HS-5 (cell line): ENCODE measurements at places on chromosomes 4 and X.
A peak's percentile ranks its signal among the peaks of the same experiment; 100 is the strongest.

- no peak for DNase-seq
These were observed 43.6 kb downstream of the TMEM131L start for GRCh38 chr4:153509724-153510123.

DNA sequence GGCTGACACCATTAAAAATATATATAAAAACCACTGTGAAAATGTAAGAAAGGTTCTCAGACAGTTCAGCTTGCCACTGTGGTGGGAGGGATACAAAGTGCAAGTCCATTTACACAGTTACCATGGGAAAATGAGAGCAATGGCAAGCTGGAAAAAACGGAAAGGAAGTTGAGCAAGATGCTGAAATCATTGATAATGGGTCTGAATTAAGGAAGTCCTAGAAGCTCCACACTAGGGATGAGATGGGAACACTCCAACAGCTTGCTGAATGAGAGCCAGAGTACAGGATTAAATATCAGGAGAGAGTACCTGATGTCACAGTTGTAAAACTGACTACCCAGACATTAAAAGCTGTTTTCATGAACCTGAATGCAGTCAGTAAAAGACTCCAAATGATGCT is 218.6 kb downstream of the PRDM5 start:
- DNase-seq: no peak

GRCh38 chr4:8478801-8479744 is 38.5 kb downstream of the TRMT44 start:
- no peak for DNase-seq

DNA sequence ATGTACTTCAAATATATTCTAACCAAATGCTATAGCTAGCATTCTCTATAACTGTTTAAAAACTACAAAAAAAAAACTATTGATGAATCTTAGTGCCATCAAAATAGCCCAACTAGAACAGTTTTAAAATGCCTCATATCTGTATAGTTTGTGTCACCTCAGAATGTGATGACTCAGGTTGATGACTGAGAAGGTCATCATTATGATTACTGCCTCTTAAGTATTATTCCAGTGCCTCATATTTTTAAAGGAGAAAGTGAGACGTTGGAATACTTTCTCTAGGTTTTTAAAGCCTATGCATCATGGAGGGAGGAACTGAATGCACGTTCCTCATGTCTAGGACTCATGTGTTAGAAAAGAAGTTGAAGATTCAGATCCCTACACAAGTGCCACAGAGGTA is 88.2 kb downstream of the TMA16 start:
- peak; percentile 15 for DNase-seq

DNA sequence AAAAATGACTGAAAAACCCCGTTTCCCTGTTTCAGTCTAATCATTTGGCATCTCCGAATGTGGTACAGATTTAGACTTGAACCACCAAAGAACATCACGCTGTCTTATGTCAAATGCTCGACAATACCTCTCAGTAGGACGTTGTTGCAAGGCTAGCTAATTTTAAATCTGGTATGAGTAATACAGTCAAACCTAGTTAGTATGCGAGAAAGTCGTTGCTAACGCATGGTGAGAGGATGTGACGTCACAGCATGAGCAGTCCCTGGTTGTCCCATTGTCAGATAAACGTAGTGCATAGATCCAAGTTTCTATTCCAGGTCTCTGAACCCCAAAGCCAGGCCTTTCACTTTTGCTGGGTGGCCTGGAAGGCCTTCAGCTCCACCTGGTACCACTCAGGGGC is 44.7 kb downstream of the SETD7 start:
- no peak for DNase-seq

GRCh38 chrX:32448945-32449344 is 762.4 kb downstream of the DMD start:
- no peak for DNase-seq

DNA sequence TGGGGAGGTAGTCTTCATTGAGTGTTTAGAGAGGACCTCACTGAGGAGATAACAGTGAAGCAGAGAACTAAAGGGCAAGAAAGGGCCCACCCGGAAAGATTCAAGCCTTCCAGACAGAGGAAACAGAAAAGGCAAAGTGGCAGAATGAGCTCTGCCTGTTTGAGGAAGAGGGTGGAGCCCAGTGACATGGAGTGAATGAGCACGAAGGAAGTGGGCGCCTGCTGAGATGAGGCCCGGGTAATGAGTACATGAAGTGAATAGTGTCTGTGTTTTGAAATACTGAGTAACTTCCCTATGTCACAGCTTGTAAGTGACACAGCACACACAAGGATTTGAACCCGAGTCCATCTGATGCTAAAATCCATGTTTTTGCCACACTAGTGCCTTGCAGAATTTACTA is 32.5 kb upstream of the TLR2 start:
- DNase-seq: no peak

- DNase-seq: no peak
These were observed 58.6 kb downstream of the FUNDC1 start for GRCh38 chrX:44483965-44484606.

GRCh38 chr4:77959566-77960338 is 97.1 kb downstream of the MRPL1 start:
- no peak for DNase-seq

- DNase-seq: no peak
These were observed 40.0 kb downstream of the DHX15 start for GRCh38 chr4:24544208-24544988.

GRCh38 chr4:137819964-137820383 is 287.7 kb upstream of the PCDH18 start:
- DNase-seq: peak; percentile 6

- DNase-seq: no peak
These were observed 99.5 kb downstream of the CPE start for GRCh38 chr4:165478260-165478659.

GRCh38 chrX:153746359-153746758 is 17.7 kb upstream of the PLXNB3 start:
- DNase-seq: no peak

DNA sequence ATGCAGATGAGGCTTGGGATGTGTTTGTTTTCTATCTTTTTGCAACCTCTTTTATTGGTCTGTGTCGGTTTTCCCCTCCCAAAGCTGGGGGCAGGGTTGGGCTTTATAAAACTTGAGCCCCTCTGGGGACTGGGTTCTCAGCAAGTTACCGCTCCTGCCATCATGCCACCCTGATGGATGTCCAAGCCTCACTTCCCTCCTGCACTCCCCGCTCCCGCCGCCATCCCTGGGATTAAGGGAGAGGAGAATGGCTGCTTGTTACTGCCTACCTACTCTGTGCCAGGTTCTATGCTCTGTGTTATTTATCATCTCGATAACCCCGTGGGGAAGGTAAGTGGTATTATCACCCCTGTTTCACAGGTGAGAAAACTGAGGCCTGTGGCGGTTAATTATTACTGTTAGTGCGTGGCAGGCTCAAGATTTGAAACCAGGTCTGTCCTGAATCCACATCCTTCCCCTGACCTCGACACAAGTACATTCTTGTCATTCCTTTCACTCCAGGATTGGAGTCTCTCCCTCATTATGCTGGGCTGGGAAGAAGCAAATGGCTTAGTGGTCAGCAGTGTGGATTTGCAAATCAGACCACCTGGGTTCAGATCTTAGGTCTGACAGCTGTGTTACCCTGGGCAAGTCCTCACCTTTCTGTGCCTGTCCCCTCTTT is 4.5 kb downstream of the UBA1 start:
- DNase-seq: no peak

GRCh38 chr4:10403633-10404445 is 53.4 kb downstream of the ZNF518B start:
- peak; percentile 10 for DNase-seq

GRCh38 chr4:77801260-77801608 is 17.9 kb downstream of the CNOT6L start:
- no peak for DNase-seq

DNA sequence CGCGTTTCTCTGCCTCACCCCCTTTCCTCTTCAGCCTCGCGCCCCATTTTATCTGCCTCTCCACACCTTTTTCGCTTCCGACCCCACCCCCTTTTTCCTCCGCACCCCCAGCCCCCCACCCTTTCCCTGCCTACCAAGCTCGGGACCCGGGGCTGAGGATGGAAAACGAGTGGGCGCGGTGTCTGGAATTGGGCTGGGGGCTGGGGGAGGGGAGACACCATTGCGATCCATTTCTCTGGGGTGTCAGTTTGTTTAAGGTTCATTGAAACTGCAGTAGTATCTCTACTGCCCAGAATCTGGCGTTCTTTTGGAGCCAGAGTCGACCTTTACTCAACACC is 707 bp downstream of the SLC9A6 start:
- DNase-seq: no peak

DNA sequence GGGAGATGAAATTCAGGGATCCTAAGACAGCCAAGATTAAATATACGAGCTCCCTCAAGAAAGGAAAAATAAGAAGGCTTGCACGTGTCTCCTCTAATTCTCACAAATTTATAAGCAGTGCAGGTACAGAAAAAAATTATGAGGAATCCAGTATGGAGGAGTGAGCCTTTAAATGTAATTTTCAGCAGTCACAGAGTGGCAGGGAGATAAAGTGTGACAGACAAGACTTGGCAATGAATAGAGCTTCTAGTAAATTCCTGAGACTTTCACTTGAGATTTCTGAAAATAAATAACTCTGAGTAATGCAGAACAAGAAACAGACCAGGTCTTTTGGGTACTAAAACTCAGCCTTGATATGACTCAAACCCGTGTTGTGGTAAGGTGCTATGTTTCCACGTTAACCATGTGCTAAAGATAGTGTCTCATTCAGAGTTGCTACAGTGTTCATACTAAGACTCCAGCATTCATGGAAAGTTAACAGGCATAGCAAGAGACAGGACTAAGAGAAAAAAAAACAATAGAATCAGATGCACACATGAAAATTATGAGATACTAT is 119.8 kb downstream of the SPOCK3 start:
- DNase-seq: no peak

DNA sequence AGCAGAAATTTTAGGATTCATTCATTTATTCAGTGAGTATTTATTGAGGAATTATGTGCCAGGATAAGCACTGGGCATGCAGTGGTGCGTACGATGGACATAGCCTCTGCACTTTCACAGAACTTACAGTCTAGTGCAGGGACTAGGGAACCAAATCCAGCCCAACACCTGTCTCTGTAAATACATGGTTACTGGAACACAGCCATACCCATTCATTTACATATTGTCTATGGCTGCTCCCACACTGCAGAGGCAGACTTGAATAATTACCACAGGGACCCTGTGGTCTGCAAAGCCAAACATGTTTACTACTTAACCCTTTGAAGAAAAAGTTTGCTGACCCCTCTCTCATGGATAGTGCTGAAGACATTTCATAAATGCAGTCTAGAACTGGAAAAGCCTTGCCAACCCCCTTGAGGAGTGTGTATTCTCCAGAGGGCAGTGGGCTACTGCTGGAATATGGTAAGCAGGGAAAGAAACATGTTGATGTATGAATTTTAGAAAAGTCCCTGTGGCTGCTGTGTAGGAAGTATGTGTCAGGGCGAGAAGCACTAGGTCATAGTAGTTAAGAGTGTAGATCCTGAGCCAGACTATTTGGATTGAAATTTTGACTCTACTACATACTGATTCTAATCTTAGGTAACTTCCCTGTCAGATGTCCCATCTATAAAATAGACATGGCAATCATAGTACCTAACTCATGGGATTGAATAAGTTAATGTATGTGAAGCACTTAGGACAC is 75.5 kb downstream of the GALNT7 start:
- DNase-seq: no peak

GRCh38 chrX:14508025-14508690 is 21.2 kb upstream of the GLRA2 start:
- DNase-seq: no peak

- no peak for DNase-seq
These were observed 12.3 kb upstream of the TIGD2 start for GRCh38 chr4:89099034-89099433.

- no peak for DNase-seq
These were observed at the start of gene CD38 for GRCh38 chr4:15778289-15779241. CD38 (plus strand) TSS chr4:15778328; CDS start chr4:15778415, 87 bp downstream.

DNA sequence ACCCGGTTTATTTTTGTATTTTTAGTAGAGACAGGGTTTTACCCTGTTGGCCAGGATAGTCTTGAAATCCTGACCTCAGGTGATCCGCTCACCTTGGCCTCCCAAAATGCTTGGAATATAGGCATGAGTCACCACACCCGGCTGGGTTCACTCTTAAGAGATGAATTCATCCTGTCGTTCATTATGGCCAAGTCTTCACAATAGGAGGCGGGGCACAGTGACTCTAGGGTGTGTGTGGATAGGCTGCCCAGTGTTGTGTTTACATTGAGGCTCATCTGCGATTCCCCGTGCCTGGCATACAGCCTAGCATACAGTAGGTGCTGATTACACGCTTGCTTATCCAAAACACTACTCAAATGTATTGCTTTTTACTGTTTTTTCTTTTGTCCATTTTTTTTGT is 41.3 kb upstream of the IGFBP7 start:
- DNase-seq: no peak

- DNase-seq: no peak
These were observed 83.0 kb downstream of the HTRA3 start for GRCh38 chr4:8352368-8353157.

GRCh38 chr4:113810906-113811305 is 49.4 kb upstream of the CAMK2D start:
- DNase-seq: no peak

GRCh38 chr4:125719987-125720386 is 405.2 kb downstream of the FAT4 start:
- no peak for DNase-seq

DNA sequence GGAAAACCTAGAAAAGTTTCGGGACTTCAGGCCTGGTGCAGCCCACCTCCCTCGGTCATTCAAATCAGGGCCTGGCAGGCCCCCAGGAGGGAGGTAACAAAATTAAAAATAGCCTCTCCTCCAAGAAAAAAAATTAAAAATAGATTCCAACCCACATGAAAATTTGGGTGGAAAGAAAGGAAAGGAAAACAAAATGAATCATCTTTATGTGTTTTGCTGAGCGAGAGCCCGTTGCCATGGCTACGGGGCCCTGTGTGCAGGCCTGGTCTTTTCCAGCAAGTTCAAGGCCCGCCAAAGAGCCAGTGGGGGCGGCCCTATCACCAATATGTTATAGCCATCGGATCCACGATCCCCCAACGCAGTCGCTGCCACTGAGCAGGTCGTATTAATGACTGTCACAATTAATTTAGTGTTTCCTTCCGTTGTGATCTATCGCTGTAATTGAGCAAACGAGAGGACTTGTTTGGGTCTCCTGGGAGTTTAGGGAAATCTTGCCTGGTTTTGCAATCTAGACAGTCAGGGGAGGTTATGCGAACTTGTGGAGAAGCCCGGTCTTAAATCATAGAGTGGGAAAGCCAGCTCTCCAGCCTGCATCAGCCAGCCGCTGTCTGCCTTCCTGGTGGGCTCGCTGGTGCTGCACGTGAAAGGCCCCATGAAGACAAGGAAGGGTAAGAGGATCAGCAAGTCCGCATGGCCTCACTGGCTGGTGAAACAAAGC is 452.4 kb downstream of the BCOR start:
- no peak for DNase-seq

GRCh38 chrX:42079968-42080367 is 156.6 kb upstream of the CASK start:
- no peak for DNase-seq

- DNase-seq: no peak
These were observed 34.5 kb downstream of the LRPAP1 start for GRCh38 chr4:3497523-3498389.
